ENCODE measurements at places on chromosomes 6 and 20.
A peak's percentile ranks its signal among the peaks of the same experiment; 100 is the strongest.

- peak; percentile 42 for DNase-seq
Observed at GRCh38 chr6:41942067-41942851, 651 bp upstream of the CCND3 start.

DNA sequence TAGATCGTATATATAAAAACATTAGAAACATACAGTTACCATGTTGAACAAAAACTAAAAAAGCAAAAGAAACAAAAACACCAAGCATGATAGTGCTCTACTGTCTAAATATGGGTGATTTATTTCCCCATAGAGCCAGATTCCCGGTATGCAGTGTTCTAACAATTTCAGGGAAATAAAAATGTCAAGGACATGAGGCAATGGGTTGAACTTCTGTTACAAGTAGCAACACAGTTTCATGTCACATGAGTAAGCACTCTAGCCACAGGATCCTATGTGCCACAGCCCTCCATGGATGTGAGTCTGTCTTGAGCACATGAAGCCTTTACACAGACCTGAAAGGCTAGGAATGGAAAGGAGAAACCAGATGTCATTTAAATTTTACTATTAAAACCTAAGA, 96.0 kb downstream of the MAP3K5 start:
- DNase-seq: no peak

GRCh38 chr20:58753922-58754551, 61.4 kb downstream of the NPEPL1 start:
- no peak for DNase-seq

GRCh38 chr6:5962794-5963193, 43.9 kb downstream of the NRN1 start:
- DNase-seq: no peak

- DNase-seq: peak; percentile 59
Observed at GRCh38 chr6:127272576-127272975, 5.9 kb downstream of the RNF146 start.

GRCh38 chr6:11366183-11366933, 133.9 kb upstream of the NEDD9 start:
- DNase-seq: peak; percentile 96

DNA sequence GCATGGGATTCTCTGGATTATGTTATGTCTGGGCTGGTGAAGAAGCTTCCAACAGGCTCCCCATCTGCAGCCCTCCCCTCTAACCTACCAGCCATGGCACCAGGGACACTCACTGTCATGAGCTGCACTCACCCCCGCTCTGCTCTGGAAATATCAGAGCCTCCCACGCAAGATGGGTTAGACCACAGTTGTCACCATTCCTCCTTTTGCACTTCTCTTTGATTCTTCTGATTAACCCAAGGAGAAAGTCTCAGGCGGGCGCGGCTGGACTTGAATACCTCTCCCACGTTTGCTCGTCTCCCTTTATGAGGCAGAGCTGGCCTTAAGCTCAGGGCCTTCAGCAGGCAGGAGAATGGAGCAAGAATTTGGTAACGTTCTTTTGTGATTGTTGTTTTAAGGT, 128.1 kb downstream of the CEBPB start:
- no peak for DNase-seq

DNA sequence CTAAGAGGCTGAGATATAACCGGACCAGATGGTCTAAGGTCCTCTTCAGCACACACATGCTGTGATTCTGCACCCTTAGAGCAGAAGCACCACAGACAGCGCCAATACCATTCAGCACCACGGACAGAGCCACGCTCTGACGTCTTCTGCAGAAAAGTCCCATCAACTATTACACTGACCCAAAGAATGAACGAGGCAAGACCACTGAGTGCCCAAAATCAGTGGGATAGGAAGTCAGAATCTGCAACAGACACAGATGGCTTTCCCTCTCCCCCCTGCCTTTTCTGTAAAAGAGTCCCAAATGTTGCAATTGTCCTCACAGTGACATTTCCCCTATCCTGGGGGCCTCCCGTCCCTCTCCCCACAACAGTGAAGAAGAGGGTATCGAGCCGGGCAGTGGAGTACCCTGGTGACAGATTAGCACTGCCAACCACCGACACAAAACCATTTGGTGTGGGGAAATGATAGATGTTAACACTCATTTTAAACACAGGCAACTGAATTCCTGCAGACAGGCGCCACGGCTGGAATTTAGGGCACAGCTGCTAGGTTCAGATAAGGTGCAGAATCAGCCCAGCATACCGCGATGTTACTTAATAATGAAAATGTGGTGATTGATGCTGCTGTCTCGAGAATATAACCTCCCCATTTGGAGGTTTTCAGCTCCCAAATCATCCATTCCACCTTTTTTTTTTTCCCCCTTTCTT, 66.6 kb upstream of the CTNNBL1 start:
- no peak for DNase-seq

GRCh38 chr20:50062006-50062838, 50.7 kb downstream of the UBE2V1 start:
- DNase-seq: no peak

DNA sequence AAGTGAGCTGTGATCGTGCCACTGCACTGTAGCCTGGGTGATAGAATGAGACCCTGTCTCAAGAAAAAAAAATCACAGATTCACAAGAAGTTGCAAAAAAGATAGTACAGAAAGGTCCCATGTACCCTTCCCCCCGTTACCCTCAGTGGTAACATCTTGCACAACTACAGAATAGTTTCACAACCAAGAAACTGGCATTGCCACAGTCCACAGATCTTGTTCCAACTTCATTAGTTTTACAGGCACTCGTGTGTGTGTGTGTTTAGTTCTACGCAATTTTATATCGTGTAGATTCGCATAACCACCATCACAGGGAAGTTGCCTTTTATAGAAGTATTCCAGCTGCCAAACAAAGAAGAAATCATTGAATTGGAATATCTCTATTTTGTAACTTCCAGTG, 19.1 kb downstream of the SPATA2 start:
- DNase-seq: peak; percentile 64

DNA sequence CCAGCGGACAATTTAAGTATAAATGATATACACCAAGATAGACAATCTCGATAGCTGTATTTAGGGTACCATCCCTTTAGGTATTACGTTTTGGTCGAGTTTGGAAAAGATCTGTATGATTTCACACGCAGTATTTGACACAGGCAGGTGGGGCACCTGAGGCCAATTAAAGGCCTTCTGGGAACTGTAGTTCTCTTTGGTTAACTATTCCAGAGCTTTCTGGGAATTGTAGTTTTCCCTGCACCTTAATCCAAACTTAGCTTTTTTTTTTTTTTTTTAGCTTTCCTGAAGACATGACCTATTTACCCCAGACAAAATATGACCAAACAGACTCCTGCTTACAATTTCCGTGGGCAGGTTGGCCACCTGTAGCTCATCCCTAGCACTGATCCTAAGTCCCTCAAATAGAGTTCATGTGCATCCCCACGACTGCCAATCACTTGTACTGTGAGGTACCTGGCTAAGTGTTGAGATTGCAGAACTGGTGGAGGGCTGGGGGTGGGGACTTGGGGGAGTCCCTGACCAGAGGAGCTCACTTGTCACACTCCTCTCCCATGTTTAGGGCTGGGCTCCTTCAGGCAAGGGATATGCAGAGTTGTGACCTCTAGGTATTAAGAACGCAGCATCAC, 999 bp upstream of the EHMT2 start:
- DNase-seq: no peak

DNA sequence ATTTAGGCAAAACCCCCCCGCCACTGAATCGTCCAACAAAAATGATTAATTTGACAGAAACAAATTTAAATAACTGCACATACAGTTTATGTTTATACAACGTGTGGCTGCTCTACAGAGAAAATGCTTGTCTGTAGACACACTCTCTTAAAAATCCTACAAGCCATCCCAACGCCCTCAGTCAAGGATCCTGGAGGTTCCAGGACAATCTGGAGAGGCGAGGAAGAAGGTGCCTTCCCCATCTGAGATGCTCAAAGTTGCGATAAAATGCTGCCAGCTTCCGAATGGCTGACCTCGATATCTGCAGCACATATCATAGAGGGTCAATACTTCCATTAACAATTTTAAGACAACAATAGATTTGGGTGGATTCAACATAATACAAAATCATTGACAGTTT, 25.3 kb downstream of the ZNF217 start:
- DNase-seq: no peak

DNA sequence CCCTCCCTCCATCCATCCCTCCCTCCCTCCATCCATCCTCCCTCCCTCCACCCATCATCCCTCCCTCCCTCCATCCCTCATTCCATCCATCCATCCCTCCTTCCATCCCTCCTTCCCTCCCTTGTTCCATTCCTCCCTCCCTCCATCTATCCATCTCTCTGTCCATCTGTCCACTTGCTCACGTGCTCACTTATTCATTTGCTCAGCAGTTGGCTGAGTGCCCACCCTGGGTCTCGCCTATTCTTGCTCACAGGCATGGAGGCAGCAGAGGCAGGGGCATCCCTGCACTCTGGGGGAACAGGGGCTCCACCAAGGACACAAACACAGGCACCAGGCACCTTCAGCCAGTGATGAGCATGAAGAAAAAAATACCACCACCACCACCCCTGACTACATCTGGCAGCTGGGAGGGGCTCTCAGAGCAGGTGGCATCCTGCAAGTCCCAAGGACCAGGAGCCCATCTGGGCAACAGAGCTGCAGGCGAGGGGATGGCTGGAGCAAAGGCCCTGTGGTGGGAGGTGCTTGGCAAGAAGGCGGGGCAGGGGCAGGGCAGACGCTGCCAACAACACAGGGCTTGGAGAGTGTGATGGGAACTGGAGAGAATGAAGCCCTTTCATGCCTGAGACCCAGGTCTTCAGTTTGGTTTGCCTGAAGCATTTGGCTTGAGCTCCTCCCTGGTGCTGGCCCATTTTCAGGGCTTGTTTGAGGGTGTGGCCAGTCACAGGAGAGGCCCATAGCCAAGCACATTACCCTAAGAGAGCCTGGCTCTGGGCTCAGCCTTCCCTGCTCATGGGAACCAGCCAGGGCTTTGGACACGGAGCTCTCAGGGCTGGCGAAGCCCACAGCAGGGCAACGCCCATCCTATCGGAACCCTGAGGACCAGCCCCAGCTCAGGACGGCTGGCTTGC, 40.2 kb upstream of the MRGBP start:
- DNase-seq: no peak

- DNase-seq: no peak
Observed at GRCh38 chr6:38750968-38751615, 36.0 kb downstream of the DNAH8 start.

DNA sequence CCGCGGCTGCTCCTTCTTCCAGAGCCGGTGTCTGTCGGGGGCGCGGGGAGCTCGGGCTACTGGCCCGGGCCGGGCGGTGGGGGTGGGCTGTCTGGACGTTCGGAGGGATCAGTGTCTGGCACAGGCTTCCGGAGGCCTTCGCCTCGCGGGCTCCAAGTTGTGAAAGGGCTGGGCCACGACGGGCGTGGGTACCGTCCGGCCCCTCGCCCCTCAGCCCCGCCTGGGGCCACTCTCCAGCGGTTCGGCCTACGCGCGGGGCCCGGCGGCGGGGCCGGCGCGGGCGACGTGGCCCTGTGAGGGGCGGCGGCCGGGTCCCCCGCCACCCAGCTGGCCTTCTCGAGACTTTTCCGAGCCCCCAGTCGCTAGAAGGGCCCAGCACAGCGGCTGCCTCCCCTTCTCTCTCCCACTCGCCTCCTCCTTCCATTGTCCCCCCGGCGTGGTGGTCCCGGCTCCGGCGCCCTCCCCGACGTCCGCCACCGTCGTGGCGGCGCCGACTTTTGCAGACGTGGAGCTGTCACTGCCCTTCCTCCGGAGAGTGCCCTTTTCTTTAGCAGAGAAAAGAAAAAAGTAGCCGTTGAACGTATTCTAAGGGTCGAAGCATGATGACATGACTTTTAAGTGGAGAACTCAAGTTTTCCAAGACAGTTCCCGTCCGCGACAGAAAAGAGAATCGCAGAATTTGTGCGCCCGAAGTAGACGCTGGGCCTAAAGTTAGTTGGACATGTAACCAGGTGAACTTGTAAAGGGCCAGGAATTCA, 571 bp downstream of the ITCH start:
- peak; percentile 9 for DNase-seq

- DNase-seq: no peak
Observed at GRCh38 chr6:81977486-81977885, 225.0 kb upstream of the TENT5A start.

DNA sequence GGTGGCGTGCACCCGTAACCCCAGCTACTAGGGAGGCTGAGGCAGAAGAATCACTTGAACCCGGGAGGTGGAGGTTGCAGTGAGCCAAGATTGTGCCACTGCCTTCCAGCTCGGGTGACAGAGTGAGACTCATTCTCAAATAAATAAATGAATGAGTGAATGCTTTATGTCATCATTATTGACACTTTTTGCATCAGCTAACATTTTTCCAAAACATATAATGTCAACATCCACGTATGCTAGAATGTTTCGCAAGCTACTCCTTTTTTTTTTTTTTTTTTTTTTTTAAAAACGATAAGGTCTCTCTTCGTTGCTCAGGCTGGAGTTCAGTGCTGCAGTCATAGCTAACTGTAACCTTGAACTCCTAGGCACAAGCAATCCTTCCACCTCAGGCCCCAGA, 72.2 kb downstream of the SENP6 start:
- DNase-seq: no peak

GRCh38 chr6:157669747-157670216, 153.3 kb upstream of the SNX9 start:
- DNase-seq: no peak

- no peak for DNase-seq
Observed at GRCh38 chr6:155782320-155782731, 326.7 kb upstream of the NOX3 start.
